ENCODE measurements at places on chromosomes 1 and 21.

DNA sequence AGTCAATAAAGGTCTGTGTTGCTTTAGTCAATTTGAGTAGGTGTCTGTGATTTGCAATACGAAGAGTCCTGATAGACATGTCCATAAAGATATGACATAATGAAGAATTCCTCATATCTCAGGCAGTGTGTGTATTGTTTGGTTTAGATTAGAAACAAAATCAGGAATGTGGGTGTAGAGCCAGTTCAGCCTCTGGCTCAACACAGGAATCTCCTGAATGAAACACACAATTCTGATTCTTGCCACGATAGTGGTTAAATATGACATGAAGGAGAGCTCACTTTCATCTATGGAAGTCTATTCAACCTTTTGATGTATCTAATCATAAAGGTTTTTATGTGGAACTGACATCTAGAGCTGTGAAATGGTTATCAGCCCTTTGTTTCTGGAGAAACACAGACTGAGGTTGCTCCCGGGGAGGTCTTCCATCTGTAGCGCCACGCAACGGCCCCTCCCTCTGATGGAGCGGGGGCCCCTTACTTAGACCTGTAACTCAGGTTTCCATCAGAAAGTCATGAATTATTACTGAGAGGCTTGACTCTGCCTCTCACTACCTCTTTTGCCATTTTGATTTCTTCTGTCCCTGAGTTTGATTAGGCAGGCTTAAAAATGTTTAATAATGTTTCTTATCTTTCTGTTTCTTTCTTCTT lies 19.5 kb downstream of the TSPAN2 start:
- no peak for DNase-seq

- no peak for DNase-seq
Measured at GRCh38 chr1:203480084-203480483, 4.5 kb downstream of the PRELP start.

- no peak for DNase-seq
Measured at GRCh38 chr1:44652445-44653106, 21.7 kb downstream of the TMEM53 start.

DNA sequence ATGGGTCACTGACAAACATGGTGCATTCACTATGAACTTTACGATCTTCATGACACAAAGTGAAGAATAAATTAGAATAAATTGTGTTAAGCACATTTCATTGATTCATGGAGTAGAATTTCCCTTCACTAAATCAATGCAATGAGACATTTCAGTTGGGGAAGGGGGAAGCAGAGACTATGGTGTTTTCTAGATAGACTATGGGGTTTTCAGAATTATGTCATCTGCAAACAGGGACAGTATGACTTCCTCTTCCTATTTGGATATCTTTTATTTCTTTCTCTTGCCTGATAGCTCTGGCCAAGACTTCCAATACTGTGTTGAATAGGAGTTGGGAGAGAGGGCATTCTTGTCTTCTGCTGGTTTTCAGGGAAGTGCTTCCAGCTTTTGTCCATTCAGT lies 80.0 kb upstream of the C1orf105 start:
- DNase-seq, result no peak

- no peak for DNase-seq
Measured at GRCh38 chr1:18419113-18419844, 61.5 kb upstream of the KLHDC7A start.

DNA sequence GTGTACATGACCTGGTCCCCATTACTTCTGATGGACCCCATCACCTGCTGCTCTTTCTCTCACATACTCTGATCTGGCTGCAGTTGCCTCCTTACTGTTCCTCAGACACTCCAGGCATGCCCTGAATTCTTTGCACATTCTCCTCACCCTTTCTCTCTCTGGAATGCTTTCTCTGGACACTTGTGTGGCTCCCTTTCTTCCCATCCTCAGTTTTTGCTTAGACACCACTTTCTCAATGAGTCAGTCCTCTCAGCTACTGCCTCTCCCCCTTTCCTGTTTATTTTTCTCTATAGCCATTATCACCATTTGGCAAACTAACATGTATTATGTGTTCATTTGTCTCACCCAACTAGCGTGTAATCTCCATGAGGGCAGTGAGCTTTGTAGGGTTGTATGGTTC lies 28.1 kb downstream of the PLXNA2 start:
- no peak for DNase-seq

DNA sequence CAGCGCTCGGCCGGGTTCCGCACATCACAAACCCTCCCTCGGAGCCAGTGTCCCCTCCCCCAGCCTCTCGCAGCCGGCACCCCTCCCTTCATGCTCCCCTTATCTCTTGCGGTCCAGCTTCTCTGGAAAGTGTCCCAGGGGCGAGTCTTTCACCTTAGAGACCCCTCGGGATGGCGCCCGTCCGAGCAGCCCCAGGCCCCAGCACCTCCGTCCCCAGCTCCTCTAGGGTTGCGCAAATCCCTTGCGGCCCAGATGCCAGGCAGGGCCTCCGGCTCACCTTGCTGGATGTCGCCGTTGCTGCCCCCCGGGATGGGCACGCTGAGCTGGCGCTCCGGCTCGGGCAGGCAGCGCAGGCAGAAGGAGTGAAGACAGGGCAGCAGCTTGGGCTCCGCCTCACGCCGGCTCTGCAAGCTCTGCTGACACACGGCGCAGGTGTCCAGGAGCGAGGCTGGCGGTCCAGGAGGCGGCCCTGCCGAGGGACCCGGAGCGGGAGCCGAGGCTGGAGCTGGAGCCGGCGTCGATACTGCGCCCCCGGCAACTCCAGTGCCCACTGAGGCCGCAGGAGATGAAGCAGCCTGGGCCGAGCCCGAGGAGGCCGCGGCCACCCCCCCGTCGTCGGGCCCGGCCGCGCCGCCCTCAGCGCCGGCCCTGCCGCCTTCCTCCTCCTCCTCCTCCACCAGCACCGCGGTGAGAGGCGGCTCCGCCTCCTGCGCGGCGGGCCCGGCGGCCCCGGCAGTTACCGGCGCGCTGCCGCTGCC lies 550 bp downstream of the TRIM33 start:
- DNase-seq, result no peak

DNA sequence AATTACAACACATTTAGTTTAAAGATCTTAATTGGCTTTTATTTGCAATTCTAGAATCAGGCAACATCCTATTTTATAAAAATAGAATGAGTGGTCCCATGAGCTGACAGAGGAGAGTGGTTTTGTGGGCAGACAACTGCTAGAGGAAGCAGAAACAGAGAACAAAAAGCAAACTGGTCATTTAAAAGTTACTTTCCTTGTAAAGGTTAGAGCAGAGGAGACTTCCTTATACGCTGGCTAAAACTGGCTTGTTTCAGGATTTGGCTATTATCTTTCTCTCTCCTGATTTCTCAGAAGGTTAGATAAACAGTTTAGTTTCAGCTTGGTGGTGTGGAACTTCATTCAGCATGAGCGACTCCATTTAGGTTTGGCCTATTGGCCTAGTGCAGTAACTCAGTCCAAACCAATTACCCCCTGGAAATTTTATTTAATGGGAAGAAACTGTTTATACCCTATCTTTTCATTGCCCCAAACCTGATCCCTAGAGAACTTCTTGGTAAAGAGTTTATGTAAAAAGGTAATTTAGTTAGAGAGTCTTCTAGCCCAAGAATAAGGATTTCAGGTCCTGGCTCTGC lies 32.2 kb upstream of the IL20 start:
- DNase-seq, result no peak

Data from cortex of kidney (tissue), 1 donor.